ENCODE measurements at places on chromosomes 5 and 9.

- peak; percentile 64 for DNase-seq
Measured at GRCh38 chr9:89340332-89340731, 22.0 kb downstream of the SECISBP2 start.

DNA sequence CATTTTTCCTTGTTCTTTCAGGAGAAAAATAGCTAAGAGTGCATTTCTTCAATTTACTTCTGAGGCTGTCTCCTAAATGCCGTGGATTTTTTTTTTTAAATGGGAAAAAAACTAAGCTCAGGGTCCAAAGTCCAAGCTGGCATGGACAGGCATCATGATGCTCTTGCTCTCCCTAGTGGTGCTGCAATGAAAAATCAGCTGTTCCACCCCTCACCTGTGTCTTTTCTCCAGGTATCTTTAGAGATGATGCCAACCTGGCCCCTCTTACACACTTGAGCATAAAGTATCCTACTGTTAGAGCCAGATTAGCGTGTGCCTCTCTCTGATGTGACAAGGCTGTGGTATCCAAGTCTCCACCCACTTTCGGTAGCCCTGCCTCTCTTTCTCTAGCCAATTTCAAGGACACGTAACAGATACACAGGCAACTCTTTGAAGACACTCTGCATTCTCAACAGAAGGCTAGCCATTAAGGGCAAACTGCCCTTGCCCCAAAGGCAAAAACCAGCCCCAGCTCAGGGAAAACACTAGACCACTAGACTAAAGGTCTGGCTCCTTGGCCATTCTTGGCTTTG is 208.8 kb downstream of the SAXO1 start:
- DNase-seq, result no peak

- DNase-seq, result no peak
Measured at GRCh38 chr5:108504974-108505373, 123.1 kb upstream of the FBXL17 start.

GRCh38 chr9:88143957-88144625 is 5.8 kb upstream of the SPATA31C2 start:
- DNase-seq, result no peak

DNA sequence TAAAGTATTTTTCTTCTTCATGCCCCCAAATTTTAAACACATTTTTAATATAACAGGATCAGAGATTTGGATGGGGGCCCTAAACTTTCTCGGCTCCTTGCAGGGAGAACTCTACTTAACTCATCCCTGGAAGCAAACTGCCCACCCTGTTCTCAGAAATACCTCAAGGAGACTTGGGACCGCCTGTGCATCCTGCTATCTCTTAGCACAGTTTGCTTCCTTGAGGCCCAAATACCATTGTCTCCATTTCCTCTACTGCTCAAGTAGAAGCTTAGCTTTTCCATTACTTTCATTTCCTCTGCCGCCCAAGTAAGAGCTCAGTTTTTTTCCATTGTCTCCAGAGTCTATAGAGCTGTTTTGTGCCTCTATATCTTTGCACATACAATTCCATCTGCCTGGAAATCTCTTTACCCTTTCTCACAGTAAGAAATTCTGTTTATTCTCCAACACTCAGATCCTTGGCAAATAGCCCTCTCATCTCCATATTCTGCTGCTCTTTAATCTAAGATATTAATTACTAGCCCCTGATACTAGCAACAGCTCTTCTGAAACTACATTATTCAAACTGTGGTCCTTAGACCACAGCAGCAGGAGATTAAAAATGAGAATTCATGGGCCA is 137.8 kb downstream of the CEMIP2 start:
- DNase-seq, result no peak

DNA sequence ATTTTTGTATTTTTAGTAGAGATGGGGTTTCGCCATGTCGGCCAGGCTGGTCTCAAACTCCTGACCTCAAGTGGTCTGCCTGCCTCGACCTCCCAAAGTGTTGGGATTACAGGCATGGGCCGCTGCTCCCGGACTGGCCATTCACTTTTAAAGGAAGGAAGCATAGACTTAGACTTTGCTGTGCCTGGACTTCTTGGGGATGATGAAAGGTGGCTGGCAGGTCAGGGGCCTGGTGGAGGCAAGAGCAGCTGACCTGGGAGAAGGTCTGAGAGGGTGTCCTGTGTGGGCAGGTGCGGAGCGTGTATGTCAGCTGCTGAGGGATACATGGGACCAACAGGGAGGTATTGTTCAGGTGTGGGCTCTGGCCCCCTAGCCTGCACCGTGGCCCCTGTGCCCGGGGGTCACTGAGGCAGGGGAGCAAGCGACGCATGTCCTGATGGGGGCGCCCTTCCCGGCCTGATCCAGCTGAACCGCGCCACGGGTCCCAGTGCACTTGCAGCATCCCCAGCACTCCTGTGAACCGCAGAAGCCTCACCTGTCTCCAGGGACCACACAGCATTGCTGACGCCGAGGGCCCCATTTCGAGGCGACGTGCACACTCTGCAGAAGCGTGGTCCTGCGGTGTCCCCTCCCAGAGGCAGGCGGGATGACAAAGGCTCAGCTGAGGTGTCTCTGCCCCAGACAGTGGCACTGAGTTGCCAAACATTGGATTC is 23.1 kb downstream of the NDUFS6 start:
- no peak for DNase-seq

DNA sequence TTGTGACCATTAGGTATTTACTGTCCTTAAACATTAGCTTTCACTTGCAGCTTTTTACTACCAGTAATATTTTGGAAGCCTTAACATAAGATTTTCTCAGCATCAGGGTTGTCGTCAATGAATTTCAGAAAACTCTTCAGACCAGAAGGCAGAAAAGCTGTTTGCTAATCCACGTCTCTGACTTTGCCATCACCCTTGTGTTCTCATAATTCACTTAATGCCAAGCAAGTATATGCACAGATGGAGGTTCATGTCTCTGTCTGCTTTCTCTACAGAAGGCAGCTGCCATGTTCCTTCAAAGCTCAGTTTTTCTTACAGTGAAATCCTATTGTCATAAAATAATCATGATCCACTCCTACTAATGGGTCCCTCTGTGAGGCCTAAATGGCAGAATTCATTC is 37.7 kb upstream of the LRRC19 start:
- no peak for DNase-seq

DNA sequence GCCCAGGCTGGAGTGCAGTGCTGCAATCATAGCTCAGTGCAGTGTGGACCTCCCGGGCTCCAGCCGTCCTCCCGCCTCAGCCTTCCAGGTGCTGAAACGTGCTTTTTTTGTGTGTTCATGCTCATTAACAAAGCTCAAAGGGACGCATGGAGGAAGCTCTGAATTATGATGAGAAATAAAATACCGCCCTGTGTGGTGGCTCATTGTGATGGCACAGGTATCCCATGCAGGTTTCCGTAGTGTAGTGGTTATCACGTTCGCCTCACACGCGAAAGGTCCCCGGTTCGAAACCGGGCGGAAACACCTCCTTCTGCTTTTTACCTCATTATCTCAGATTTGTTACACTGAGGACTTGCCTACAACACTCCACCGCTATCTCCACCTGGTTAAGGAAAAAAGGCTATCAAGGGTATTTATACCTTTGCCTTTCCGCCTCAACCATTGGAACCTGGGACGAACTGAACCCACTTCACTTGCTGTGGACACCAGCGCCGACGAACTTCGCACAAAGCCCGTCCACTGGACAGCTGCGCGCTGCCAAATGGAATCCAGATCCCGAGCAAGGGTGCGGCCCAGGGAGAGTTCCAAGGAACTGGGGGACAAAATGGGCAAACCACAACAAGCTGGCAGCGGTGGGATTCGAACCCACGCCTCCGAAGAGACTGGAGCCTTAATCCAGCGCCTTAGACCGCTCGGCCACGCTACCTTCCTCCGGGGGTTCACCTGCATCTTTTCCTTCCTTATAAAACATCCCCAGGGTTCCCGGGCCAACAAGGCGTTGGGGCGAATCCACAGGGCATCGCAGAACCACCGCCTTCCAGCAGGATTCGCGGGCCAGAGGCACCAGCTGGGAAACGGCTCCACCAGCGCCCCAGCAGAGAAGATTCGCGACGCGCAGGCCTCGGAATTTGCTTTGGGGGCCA is 26.3 kb downstream of the OR2V2 start:
- DNase-seq, result peak; percentile 48

DNA sequence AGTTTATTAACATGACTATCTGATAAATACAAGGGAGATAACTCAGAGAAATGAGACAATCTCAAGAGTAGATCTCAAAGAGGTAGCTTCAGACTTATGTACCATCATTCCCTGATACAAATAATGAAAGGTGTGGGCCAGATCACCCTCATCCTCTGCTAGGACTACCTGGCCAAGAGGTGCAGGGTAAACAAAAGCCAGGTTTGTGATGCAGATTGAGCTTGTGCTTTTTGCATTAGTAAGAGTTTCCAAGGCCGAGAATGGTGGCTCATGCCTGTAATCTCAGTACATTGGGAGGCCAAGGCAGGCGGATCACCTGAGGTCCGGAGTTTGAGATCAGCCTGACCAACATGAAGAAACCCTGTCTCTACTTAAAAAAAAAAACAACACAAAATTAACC is 8.9 kb upstream of the SPIN1 start:
- DNase-seq, result no peak

GRCh38 chr9:113538131-113538530 is 74.6 kb downstream of the RGS3 start:
- no peak for DNase-seq

- peak; percentile 69 for DNase-seq
Measured at GRCh38 chr9:115035841-115036612, 81.9 kb downstream of the TNC start.

GRCh38 chr9:75941066-75941465 is 50.6 kb downstream of the PCSK5 start:
- DNase-seq, result no peak

GRCh38 chr5:43425983-43426382 is 13.8 kb upstream of the CCL28 start:
- no peak for DNase-seq

DNA sequence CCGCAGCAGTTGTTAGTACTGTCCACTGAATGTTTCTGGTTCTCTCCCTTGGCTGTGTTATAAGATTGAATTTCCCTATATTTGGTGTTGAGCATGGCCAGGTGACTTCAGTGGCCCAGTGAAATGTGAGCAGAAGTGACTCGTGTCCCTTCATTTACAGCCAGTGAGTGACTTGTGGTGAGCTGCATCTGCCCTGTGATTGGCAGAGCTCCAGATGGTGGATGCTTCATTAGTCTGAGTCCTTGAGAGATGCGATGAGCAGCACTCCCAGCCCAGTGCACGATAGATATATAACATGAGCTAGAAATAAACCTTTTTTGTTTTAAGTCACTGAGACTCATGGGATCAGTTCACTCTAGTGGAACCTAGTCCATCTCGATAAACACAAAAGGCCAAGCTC is 19.3 kb downstream of the PCSK5 start:
- no peak for DNase-seq

GRCh38 chr5:38712391-38712790 is 133.4 kb upstream of the OSMR start:
- DNase-seq, result no peak

GRCh38 chr9:87742813-87743428 is 17.0 kb downstream of the CTSL start:
- DNase-seq, result no peak

DNA sequence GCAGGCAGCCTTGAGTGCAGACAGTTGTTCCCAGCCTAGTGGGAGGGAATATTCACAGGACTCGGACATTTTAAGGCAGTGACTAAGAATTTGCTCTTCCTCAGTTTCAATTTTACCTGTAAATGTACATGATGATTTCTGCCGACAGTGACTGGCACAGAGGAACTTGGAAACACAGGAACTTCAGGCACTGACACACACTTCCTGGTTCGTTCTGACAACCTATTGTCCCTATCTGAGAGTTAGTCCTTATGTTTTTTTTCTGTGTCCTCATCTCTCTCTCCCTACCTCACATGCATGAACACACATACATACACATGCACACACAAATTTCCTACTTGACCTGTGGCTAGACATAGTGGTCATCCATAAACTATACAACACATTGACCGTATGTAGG is 89.4 kb upstream of the CD180 start:
- DNase-seq, result no peak

DNA sequence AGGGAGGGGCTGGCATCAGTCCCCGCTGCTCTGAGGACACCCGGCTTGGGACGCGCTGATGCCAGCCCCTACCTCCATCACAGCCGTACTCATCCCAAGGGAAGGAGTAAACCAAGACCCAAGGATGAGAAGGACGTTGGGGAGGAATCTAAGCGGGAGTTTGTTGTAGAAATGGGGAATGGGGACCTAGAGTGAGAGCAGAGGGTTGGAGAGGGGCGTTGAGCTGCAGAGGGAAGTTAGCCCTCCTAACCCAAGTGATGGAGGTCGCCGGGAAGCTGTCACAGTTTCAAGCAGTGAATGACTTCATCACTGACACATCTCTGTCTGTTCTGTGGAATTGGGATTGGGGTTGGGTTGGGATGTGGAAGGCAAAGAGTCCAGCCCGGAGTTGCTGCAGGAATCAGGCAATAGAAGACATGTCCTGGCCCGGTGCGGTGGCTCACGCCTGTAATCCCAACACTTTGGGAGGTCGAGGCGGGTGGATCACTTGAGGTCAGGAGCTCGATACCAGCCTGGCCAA is 759 bp upstream of the SUSD1 start:
- no peak for DNase-seq

GRCh38 chr9:132984202-132985070 is 5.9 kb downstream of the GFI1B start:
- peak; percentile 12 for DNase-seq

GRCh38 chr5:150782850-150783249 is 4.3 kb downstream of the SMIM3 start:
- DNase-seq, result no peak

DNA sequence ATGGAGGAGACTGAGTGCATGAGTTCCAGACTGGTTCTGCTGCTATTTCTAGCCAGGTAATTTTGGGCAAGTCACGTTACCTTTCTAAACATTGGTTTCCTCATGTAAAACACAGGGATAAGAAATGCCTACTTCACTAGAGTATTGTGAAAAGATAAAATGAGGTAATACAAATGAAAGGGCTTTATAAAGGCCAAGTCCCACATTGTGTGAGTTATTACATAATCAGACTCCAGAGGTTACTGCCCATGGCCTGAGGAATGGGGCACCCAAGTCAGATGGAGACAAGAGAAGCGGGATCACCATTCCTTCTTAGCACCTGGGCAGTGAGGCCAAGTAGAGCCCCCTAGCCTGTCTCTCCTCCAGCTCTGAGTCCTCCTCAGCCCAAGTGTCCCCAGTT is 7.5 kb downstream of the HBEGF start:
- DNase-seq, result no peak

- no peak for DNase-seq
Measured at GRCh38 chr9:91841591-91841990, 108.4 kb downstream of the ROR2 start.
